ENCODE measurements at places on chromosomes 7 and 10. TPM values are rescaled to one million over a fixed set of nuclear protein-coding genes. Genes with fewer than 3 reads are reported as not detected.

- no peak overlapping the region for H3K4me3 ChIP-seq
- no peaks in the 10 kb centered on the region for H3K27me3 ChIP-seq
- peaks cover 46% of the 10 kb centered on the region for H3K4me1 ChIP-seq
- no peak overlapping the region for H3K27ac ChIP-seq
These were observed 7.6 kb downstream of the MMS19 start for GRCh38 chr10:97490592-97490991.

GRCh38 chr10:96118604-96119450 lies 11.3 kb upstream of the ZNF518A start:
- no peak overlapping the region for H3K27ac ChIP-seq
- no peak for DNase-seq
- no peaks in the 10 kb centered on the region for H3K4me1 ChIP-seq
- H3K27me3 ChIP-seq, result peaks cover 23% of the 10 kb centered on the region
- no peak overlapping the region for H3K4me3 ChIP-seq

DNA sequence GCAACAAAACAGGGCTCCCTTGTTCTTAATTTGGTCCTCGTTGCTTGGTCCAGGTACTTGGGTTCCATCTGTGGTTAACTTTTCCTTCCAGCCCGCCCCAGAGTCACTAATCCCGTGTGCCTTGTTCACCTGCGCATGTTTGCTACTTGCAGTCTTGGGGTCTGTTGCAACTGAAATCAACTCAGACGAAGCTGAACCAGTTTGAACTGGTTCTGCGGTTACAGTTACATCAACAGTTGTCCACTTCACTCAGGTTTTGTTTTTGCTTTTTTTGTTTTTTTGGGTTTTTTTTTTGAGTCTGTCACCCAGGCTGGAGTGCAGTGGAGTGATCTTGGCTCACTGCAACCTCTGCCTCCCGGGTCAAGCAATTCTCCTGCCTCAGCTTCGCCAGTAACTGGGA lies 34.7 kb downstream of the TRRAP start:
- H3K27ac ChIP-seq, result no peak overlapping the region
- DNase-seq, result no peak
- H3K27me3 ChIP-seq, result no peaks in the 10 kb centered on the region
- H3K4me3 ChIP-seq, result no peak overlapping the region
- no peaks in the 10 kb centered on the region for H3K4me1 ChIP-seq

The GOLGA7B gene
- total RNA-seq, result 7.6 TPM

DNA sequence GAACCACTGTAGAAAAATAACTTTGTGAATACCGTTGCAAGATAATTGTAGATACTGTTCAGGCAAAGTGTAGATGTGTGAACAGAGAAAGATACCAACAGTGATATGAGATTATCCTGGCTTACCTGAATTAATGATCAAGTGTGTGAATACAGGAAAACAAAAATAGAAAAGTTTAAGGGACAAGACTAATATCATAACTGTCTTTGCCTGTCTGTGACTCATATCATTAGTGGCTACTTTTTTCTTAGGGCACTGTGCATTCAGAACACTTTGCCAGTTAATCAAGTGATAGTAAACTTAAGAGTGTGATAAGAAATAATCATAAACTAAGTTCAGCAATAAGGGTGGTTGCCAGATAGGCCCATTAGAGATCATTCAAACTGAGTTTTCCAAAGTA lies 323.0 kb upstream of the LRGUK start:
- no peaks in the 10 kb centered on the region for H3K27me3 ChIP-seq
- DNase-seq, result no peak
- no peak overlapping the region for H3K4me3 ChIP-seq
- H3K4me1 ChIP-seq, result no peaks in the 10 kb centered on the region
- H3K36me3 ChIP-seq, result no peaks in the 10 kb centered on the region

- no peaks in the 10 kb centered on the region for H3K36me3 ChIP-seq
- H3K27me3 ChIP-seq, result no peaks in the 10 kb centered on the region
- DNase-seq, result no peak
- no peaks in the 10 kb centered on the region for H3K4me1 ChIP-seq
- no peak overlapping the region for H3K4me3 ChIP-seq
These were observed 7.5 kb upstream of the CFTR start for GRCh38 chr7:117472335-117472734.

- no peak for DNase-seq
- H3K27ac ChIP-seq, result no peak overlapping the region
- no peak overlapping the region for H3K4me3 ChIP-seq
- H3K36me3 ChIP-seq, result no peaks in the 10 kb centered on the region
These were observed 177.7 kb downstream of the GLI3 start for GRCh38 chr7:42059275-42059674.

The TBX20 gene
- not detected for total RNA-seq

GRCh38 chr7:56009695-56010094 lies 41.5 kb downstream of the PSPH start:
- no peaks in the 10 kb centered on the region for H3K36me3 ChIP-seq
- no peaks in the 10 kb centered on the region for H3K27me3 ChIP-seq
- no peaks in the 10 kb centered on the region for H3K4me1 ChIP-seq

DNA sequence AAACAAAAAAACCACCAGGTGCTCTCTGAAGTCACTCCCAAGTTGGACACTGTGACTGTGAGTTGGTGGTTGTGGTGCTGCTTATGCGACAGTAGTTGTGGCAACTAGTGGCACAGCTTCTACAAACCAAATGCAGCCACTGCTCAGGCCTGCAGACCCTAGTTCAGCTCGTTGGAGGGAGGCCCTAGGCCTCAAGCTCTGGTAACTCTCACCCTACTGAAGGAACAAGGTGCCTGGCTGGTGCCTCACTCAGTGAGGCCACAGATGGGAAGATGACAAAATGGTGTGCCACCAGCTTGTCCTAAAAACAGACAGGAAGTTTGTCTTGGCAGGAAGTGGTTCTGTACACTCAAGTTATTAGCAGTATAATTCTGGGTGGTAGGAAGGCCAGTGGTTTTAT lies 45.3 kb upstream of the RAPGEF5 start:
- H3K27ac ChIP-seq, result no peak overlapping the region
- no peak for DNase-seq
- H3K4me3 ChIP-seq, result no peak overlapping the region
- no peaks in the 10 kb centered on the region for H3K36me3 ChIP-seq
- no peaks in the 10 kb centered on the region for H3K27me3 ChIP-seq

The EGR2 gene
- total RNA-seq, result 2.2 TPM

The CLDN15 gene
- total RNA-seq, result 47.1 TPM

GRCh38 chr7:110281362-110281761 lies 809.6 kb upstream of the LRRN3 start:
- no peak overlapping the region for H3K27ac ChIP-seq
- no peaks in the 10 kb centered on the region for H3K27me3 ChIP-seq
- H3K36me3 ChIP-seq, result no peaks in the 10 kb centered on the region
- no peak for DNase-seq

The LRRD1 gene
- not detected for total RNA-seq

GRCh38 chr10:10110844-10111490 lies 906.7 kb upstream of the CELF2 start:
- H3K27me3 ChIP-seq, result no peaks in the 10 kb centered on the region
- H3K4me3 ChIP-seq, result no peak overlapping the region
- no peak for DNase-seq
- no peaks in the 10 kb centered on the region for H3K4me1 ChIP-seq
- no peaks in the 10 kb centered on the region for H3K36me3 ChIP-seq

The MRPS24 gene
- 52.2 TPM for total RNA-seq

Measured in CD4-positive, alpha-beta memory T cell (primary cell).